Fibroblast of skin of right quadriceps (primary cell): ENCODE measurements at places on chromosomes 1 and 21.
A peak's percentile ranks its signal among the peaks of the same experiment; 100 is the strongest.

GRCh38 chr1:115099693-115100050 is 10.4 kb upstream of the TSPAN2 start:
- peak; percentile 29 for DNase-seq

- DNase-seq, result no peak
Observed at GRCh38 chr21:46517361-46517760, 58.7 kb downstream of the DIP2A start.

DNA sequence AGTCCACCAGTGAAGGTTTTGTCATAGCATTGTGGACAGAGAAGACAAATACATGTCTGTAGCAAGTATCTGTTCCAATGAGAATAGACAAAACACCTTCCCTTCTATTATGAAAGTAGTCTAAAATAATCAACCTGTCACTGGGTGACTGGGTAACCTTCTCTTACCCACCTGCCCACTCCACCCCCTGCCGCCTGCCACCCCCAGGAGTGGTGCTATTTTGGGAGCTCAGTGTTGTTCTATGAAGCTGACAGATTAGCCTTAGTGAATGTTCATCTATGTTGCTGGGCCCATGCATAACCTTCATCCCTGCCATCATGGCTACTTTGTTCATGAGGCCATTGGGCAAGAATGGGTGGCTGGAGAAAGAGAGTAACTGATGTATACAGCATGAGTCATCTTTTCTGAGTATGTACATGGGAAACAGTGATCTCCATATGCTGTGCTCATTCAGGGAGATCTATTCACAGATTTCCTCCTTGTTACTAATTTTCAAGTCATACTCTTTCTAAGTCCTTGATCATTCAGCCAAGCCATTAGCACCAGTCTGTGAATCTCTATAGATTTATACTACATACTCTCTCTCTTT is 24.8 kb downstream of the MARK1 start:
- peak; percentile 22 for DNase-seq

DNA sequence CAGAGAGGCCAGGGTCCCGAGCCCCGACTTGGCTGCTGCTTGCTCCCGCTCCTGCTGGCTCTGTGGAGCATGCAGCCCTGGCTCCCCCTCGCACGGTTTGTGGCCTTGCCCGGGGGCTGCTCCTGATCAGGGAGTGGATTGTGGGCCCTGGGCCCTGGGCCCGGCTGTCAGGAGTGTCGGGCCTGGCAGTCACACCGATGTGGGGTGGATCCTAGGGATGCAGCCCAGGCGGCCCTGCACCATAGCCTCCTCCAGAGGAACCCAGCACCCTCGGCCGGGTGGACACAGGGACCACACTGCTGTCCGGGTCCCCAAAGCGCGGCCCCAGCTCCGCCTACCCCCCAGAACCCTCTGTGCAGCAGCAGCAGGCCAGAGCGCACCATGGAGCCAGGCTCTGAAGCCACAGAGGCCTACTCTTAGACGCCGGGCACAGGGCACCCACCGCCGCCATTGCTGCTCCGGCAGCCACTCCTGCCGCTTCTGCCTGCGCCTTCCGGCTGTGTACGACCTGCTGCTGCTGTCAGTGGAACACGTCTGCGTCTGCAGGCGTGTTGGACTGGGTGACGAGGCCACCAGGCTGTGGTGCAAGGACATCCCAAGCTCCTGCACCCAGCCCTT is 9.4 kb downstream of the SLX9 start:
- DNase-seq, result no peak
